Amygdala (tissue), 56 donors: ENCODE measurements at places on chromosomes 7 and 10.

DNA sequence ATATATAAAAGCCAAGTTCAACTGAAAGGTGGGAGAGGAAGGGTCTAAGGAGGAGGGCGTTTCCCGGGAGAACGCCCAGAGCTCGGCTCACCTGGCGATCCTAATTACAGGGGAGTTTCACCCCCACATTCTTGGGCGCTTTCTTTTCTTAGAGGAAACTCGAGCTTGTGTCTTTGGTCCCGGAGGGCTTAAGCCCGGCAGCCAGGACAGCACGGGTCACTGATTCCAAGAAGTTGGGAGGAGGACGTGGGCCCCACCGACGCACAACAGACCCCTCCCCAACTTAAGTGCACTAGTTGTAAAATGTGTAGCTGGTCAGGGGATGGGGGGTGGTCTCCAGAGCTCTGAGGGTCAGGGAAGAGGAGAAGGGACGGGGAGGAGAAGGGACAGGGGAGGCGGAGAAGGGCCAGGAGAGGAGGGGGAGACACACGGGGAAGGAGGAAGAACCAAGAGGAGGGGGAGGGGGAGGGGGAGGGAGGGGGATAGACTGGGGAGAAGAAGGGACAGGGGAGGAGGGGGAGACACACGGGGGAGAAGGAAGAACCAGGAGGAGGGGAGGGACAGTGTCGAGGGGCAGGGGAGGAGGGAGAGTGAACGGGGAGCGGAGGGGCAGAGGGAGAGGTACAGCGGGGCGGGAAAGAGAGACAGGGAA, 874 bp downstream of the BAIAP2L1 start:
- DNase-seq = no peak

GRCh38 chr7:134435161-134435920, 23.6 kb downstream of the AKR1B1 start:
- DNase-seq = no peak

GRCh38 chr7:97130417-97131139, 13.1 kb downstream of the SDHAF3 start:
- DNase-seq = no peak

- peak; percentile 63 for DNase-seq
Measured at GRCh38 chr7:5421714-5422395, 1.8 kb downstream of the TNRC18 start.
